Kidney glomerular epithelial cell (primary cell): ENCODE measurements at places on chromosomes 7 and 10.
A peak's percentile ranks its signal among the peaks of the same experiment; 100 is the strongest.

DNA sequence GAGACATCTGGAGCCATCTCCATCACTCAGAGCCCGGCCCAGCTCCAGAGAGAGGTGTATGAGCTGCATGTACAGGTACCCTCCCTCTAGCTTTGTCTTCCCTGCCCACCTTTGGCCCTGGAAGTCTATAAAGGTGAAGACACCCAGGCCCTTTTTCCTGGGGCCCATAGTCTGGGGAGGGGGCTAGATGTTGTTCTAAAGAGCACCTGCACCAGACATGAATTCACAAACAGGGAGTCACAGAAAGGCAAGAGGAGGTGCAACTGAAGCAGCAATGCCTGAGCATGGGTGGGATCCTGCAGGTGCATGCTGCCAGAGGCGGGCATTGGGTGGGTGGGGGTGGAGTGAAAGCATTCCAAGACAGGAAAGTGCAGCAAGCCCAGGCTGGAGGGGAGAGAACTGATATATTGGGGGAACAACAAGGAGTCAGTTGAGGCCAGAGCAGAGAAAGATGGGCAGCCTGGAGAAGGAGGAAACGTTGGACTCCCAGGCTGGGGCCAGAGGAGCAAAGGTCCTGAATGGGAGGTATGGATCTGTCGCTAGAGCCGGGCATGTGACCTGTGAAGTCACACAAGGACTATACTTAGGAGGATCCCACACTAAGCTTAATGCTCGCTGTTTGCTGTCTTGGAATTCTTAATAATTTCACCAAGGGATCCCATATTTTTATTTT is 11.7 kb downstream of the CDHR1 start:
- DNase-seq, result no peak

DNA sequence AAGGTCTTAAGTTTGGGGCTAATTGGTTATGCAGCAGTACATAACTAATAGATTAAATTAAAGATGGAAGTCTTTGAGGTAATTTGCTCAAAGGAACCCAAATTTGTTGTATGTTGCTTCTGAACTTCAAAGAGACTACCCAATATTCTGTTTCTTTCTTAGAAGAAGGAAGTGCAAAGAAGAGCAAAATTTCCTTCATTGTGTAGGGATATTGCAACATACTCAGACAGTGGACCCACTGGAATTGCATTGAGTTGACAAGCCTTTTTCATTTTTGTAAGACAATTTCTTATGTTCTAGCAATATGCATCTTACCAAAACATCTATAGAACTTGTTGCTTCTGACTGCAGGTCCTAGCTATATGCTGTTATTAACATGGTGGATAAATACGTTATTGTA is 527.8 kb downstream of the SH2D4B start:
- DNase-seq, result no peak

GRCh38 chr7:18685971-18686370 is 190.4 kb downstream of the HDAC9 start:
- DNase-seq, result no peak

- DNase-seq, result peak; percentile 46
These were observed 25.2 kb downstream of the LOXL4 start for GRCh38 chr10:98242823-98243222.

DNA sequence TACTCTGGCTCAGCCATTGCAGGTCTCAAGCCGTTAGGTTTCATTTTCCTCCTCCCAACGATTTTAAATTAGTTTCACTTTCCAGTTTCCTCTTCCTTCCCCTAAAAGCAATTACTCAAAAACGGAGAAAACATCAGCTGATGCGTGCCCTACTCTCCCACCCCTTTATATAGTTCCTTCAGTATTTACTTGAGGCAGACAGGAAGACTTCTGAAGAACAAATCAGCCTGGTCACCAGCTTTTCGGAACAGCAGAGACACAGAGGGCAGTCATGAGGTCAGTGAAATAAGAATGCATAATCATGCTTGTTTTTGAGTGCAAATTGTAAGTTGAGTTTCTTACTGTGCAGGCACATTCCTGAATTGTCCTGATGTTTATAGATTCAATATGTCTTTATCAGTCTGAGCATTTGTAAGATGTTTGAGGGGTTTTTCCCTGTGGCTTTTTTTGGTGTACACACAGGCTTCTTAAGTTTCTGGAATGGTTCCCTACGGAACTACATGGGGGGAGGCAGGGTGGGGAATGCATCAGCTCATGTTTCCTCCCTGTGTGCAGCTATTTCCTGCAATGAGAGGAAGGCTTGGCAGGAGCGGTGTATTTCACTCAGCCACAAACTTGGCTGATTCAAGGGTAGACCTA is at the start of gene IFIT3:
Gene IFIT3, plus strand, starts transcription at position 195 of the 639 bp plus-strand sequence. Its CDS starts 77 bp downstream, at position 272.
- DNase-seq, result peak; percentile 70

GRCh38 chr7:92647011-92647625 is 56.9 kb upstream of the FAM133B start:
- DNase-seq, result peak; percentile 10

DNA sequence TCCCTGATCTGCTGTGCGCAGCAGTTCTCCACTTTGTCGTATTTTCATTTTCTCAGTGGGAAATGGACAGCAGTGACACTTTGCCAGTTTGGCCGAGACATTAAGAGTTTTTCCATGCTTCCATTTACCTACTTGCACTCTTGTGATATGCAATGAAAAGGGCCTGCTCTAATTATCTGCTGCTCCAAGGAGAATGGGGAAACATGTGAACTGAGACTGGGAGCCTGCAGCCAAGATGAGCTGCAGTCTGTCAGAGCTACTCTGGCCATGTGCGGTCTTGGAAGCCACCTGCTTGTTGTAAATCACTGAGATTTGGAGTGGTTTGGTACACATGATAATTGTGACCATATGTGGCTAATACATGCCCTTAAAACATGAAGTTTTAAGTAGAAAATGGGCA is 586.6 kb upstream of the POT1 start:
- DNase-seq, result no peak

DNA sequence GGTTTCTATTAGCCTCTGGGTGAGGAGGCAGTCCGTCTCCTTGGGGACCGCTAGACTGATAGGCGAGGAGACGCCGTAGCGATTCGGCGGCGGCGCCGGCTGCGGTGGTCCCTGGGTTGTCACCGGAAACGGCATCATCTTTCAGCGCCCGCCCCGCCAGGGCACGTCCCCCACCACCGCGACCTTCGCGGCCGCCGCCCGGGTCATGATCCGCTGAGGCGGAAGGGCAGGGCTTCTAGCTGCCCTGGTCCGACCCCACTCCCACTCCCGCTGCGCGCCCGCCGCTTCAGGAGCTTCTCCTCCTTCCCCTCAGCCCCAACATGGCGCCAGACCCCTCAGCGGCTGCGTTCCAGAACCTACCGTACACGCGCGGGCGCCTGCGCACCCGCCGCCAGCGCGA is at the start of gene PAPOLB:
Gene PAPOLB, minus strand, starts transcription at position 358 of the 400 bp plus-strand sequence. Its CDS starts 220 bp downstream, at position 138.
- no peak for DNase-seq
